ENCODE measurements at places on chromosomes 3 and 15.

DNA sequence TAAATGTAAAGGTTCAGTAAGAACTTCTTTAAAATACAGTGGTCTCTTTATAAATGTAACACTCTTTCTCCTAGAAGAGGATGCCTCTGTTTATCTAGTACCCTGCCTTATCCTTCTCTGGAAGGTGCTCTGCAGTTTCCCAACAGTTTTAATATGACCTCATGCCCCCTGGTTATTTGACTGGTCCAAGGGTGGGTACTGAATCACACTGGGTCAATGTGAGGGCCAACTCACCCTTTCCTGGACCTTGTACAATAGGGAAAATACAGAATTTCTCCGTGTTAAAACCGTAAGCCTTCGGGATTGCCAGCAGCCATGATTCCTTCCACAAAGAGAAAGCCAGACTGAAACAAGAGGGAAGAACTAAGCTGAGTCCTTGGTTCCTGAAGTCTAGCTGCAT lies 9.2 kb downstream of the DCBLD2 start:
- no peak for DNase-seq

DNA sequence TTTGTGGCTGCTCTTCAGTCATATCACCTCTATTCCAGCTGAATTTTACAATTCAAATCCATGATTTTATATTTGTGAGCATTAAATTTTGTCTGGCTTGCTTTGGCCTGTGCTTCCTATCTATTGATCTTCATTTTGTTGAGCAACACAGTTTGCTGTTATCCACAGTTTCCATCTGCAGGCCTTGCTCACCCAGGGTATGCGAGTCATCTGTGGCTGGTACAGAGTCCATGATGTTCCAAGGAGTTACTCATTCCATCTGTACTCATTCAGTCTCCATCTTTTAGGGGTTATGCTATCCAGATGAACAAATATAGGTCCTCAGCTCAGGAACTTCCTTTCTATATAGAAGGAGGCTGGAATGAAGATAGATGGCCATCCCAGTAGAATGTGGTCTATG lies 70.1 kb upstream of the CCK start:
- no peak for DNase-seq

DNA sequence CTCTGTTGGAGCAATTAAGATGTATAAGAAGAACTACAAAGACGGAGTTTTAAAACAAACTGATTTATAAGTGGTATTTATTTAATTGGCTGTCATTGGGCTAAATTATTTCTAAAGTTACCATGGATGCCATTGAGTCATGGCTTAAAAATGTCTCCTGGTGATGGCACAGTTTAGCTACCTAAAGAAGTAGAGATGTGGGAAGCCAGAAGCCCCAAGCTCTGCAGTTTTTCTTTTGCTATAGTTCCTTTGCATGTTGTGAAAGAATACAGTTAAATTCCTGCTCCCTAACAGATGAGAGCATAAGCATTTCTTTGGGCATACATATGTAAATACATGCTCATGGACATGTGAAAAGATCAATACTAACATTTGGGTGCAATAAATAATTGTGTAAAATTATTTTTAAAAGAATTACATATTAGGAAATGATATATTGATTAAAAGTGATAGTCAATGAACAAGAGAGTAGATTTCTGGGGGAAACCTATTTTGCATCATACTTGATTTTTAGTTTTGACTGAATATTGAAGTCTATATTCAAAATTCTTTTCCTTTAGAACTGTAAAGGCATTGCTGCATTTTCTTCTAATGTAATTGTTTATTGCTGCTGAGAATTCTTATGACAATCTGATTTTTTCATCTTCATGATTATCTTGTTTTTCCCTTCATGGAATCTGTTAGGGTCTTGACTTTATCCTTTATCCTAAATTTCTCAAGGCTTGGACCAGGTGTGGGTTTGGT lies 2.1 kb downstream of the OPA1 start:
- DNase-seq, result no peak

GRCh38 chr3:186102687-186103086 lies 6.2 kb downstream of the ETV5 start:
- no peak for DNase-seq

- no peak for DNase-seq
Observed at GRCh38 chr3:55893045-55893664, 406.0 kb upstream of the WNT5A start.

GRCh38 chr3:154168998-154169795 lies 48.0 kb downstream of the ARHGEF26 start:
- DNase-seq, result no peak

DNA sequence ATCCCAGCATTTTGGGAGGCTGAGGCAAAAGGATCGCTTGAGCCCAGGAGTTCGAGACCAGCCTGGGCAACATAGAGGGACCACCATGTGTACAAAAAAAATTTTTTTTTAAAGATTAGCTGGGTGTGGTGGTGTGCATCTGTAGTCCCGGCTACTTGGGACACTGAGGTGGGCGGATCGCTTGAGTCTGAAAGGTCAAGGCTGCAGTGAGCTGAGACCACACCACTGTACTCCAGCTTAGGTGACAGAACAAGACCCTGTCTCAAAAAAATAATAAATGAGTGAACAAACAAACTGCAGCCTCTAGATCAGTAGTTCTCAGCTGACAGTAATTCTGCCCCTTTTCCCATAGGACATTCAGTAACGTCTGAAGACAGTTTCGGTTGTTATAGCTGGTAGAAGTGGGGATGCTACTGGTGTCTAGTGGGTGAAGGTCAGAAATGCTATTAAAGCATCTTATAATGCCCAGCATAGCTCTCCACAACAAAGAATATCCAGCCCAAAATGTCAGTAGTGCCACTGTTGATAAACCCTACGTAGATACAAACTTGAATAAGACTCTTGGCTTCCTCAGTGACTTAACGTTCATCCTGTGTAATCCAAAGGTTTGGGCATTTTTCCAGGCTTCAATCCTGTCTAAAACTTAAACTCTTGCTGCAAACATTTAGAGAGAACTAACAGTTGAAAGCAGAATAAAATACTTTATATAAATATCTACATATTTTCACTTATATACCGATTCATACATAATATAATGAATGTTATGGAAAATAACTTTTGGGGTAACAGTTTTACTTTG lies 10.6 kb downstream of the SMC4 start:
- no peak for DNase-seq

DNA sequence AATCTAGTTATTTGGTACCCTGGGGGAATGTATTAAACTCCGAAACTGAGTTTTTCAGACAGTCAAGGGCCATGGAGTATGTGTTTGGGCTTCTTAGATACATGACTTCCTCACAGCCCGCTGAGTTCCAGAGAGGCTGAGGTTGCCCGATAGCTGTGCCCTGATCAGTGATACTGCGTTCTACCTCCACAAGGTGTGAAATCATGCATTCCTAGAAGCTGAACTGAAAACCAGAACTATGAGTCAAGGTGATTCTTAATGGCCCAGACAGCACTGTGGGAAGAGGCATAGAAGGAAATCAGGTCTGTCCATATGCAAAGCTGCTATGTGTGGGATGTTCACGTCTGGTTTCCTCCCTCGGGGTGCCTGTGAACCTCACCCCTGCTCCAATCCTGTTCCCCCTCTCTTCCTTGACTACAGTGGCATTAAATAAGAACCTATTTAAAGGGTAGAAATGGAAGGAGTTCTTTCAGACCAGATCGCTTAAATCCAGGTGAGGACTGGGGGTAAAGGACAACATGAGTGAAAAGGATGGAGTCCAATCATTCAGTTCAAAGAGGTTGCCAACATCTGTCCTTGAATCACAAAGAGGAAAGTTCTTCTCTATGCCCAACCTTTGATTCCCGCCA lies 74.3 kb downstream of the MYO1E start:
- DNase-seq, result peak; percentile 65

- DNase-seq, result no peak
Observed at GRCh38 chr3:181459516-181459915, 252.2 kb upstream of the SOX2 start.

GRCh38 chr3:170737498-170738162 lies 132.4 kb downstream of the RPL22L1 start:
- no peak for DNase-seq

DNA sequence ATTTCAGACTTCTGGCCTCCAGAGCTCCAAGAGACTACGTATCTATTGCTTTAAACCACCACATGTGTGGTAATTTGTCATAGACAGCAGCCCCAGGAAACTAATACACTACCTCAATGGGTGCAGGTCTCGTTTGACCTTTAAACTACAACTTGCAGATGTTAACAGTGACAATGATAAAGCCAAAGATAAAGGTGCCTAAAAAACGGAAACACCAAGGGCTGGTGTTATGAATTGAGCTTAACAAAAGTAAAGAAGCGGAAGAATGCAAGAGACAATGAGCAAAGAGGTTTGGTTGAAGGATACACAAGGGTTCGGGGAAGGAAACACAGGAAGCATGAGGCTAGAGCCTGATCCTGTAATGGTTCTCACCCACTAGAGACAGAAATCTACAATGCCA lies 50.8 kb downstream of the RFTN1 start:
- no peak for DNase-seq

- no peak for DNase-seq
Observed at GRCh38 chr3:107752202-107752990, 229.6 kb downstream of the BBX start.

DNA sequence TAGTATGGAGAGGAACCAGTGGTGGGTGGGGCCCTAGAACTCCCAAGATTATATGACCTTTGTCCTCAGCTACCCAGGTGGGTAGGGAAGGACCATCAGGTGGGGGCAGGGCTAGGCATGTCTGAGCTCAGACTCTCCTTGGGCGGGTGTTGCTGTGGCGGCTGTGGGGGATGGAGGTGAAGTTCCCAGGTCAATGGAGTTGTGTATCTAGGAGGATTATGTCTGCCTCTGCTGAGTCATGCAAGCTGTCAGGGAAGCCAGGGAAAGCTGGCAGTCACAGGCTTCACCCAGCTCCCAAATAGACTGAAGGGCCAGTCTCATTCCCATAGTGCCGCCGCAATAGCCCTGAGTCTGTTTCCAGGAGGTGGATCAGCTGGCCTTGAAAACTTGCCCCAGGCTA lies 139.7 kb upstream of the CFAP20DC start:
- DNase-seq, result no peak

GRCh38 chr3:195062866-195063540 lies 208.0 kb downstream of the XXYLT1 start:
- DNase-seq, result no peak

DNA sequence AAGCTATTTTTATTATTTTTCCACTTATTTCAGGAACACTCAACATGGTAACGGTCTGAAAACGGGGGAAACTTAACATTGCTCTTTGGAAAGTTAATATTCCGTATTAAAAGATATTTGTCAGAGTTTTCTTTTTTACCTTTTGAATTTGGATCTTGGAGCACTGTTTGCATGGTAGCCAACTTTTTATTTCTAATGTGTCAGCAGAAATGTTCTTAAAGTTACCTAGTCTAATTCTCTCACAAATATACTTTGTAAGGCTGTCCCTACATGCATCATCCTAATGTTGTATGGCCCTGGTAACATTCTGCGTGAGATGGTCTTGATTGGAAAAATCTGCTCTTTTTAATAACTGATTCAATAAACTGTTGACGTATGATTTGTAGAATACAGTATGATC lies 719.5 kb downstream of the FHIT start:
- DNase-seq, result no peak

- DNase-seq, result no peak
Observed at GRCh38 chr15:41979493-41980266, 7.3 kb upstream of the EHD4 start.

GRCh38 chr3:107426223-107426622 lies 49.0 kb downstream of the CCDC54 start:
- DNase-seq, result no peak

DNA sequence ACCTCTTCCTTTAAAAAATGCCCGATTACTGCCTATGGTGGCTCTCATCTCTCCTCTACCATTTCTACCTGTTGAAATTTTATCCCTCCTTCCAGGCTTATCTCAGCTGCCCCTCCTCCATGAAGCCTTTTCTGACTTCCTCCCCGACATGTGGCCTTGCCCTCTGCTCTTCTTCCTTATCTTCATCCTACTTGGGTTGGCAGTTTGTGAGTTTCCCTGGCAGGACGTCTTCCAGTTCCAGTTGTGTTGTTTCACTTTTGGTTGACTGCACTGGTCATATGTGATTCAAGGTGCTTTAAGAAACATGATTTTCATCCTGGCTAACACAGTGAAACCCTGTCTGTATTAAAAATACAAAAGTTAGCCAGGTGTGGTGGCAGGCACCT lies 4.4 kb downstream of the DLL4 start:
- no peak for DNase-seq

DNA sequence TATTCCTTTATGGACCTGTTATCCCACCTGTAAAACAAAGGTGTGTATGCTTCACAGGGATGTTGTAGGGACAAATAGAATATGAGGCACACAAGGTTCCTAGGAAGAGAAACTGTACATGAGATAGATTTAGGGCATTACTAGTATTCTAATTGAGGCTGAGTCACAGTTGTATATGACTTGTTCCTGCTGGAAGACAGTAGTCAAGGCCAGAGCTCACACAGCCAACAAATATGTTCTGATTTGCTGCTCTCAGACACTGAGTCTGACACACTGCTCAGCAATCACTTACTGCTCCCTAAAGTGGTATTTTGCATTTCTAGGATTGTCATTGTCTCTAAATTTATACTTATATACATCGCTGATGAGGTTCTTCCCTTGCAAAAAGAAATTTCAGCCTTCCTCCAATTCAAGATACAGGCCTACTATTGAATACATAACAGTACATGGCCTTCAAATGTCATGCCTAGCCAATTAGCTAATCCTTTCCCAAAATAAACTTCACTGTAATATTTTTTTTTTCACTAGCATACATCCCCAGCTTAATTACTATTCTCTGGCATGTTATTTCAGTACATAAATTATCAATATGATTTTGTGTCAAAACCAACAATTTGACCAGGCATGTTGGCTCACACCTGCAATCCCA lies 69.8 kb downstream of the TIGIT start:
- no peak for DNase-seq

DNA sequence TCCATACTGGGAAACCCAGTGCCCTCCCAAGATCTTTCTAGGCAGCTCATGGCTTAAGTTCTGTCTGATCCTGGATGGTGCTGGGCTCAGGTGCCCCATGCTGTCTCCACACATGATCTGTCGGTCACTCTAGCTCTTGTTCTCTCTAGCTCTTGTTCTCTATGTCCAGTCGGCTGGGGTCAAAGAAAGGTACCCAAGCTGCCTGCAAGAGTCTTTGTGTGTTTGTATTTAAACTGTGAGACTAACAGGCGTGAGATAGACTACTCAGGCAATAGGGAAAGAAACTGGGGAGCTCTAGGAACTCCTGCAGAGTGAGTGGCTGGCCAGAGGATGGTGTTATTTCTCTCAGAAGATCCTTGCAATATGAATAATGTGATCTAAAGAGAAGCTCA lies 40.2 kb downstream of the GPR156 start:
- DNase-seq, result no peak

DNA sequence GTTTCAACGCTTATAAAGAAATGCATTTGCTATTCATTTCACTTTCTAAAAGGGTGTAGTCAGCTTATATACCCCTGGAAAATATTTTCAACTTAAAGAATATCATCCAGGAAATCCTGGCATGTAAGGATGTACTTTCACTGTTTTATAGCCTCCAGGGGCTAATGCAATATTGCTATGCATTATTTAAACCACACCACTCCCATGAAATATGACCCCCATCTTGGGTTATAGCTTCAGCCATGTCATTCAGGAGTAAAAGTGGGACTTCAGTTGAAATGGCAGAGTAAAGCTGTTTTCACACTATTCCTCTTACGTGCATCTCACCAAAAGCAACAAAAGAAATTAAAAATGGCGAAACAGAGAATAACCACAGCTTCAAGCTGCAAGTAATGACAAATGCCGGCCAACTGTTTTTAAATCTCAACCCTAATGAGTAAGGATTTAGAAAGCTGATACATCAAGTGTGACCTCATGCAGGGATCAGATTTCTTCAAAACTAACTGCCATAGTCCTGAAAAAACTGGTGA lies 84.5 kb downstream of the COL6A6 start:
- DNase-seq, result no peak

GRCh38 chr3:39327746-39328349 lies 1.7 kb upstream of the CCR8 start:
- peak; percentile 29 for DNase-seq

Measured in GM10248 (cell line).